Osteoblast (primary cell): ENCODE measurements at places on chromosomes 5 and 9. TPM values are rescaled to one million over a fixed set of nuclear protein-coding genes. Genes with fewer than 3 reads are reported as not detected.

DNA sequence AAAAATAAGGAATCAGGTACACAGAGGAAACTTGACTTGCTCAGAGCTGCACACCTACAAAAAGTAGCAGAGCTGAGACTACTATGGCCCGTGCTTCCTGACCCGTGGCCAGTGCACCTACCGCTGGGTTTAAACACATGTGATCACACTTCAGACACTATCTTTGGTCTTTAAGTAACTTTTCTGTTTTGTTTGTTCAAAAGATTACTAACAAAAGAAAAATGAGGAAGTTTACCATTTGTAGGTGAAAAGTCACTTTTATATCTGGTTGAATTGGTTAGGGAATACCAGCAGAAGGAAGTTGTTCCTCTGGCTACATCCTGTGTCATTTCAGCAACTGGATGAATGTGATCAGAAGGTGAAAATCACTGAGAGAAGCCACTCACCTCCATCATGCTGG, 6.5 kb upstream of the SYK start:
- no peak for DNase-seq

DNA sequence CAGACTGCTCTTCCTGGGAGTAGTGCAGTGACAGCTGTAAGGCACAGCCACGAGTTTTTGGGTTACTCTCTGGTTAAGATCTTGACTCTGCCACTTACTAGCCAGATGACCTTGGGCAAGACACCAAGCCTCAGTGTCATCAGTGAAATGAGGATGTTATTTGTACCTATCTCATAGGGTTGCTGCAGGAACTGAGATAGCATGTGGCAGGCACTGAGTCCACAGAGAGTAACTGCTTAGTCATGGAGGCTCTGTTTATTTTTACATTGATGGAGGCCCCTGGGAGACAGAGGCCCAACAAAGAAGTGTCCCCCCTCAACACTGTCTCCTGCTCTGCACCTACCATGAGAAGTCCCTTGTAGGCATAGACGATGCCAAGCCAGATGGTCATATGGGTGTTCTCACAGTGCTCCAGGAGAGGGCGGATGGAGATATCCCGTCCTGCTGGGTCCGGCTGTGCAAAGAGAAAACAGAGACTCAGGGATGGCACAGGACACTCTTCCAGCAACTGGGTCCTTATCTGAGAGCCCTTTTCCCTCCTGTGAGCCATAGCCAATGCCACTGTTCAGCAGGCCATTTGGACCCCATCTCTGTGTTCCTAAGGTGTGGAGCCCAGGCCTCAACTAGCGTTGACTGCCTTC, 55.4 kb upstream of the TBC1D2 start:
- peak; percentile 49 for DNase-seq

GRCh38 chr9:106980551-106981101, 117.7 kb downstream of the ZNF462 start:
- peak; percentile 23 for DNase-seq

The FGF10 gene
- 1.4 and 1.8 TPM in 2 replicates for total RNA-seq

DNA sequence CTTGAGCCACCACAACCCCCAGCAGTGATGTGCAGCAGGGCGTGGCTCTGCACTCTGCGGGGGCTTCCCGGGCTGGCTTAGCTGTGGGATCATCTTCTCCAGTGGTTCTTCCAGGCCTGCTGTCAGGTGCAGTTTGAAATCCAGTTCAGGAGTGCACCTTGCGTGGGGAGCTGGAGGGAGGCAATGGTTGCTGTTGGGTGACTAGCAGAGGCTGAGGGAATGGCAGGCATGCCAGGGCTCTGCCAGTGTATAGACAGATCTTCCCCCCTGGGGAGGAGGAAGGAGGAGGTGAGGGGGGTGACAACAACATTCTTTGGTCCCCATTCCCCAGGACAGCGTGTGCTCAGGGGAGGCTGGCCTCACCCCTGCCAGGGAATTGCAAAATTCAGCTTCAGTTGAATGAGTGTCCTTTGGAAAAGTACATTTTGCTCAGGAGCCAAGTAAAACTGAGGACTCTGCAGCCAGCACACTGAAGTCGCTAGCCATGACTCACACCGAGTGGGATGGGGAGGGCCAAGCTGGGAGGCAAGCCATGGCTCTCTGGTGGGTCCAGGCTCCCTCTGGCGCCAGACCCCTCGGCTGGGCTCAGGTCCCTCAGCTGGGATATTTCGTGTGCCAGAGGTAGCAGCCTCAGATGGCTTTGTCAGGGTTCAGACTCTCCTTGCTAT, 35.0 kb downstream of the ERGIC1 start:
- peak; percentile 91 for DNase-seq

The TMEM232 gene
- total RNA-seq = 1.4 and 2.7 TPM in 2 replicates

GRCh38 chr5:29930316-29930715, 1263.2 kb upstream of the CDH6 start:
- peak; percentile 50 for DNase-seq

GRCh38 chr5:177980743-177981151, 15.3 kb downstream of the PROP1 start:
- DNase-seq = no peak

DNA sequence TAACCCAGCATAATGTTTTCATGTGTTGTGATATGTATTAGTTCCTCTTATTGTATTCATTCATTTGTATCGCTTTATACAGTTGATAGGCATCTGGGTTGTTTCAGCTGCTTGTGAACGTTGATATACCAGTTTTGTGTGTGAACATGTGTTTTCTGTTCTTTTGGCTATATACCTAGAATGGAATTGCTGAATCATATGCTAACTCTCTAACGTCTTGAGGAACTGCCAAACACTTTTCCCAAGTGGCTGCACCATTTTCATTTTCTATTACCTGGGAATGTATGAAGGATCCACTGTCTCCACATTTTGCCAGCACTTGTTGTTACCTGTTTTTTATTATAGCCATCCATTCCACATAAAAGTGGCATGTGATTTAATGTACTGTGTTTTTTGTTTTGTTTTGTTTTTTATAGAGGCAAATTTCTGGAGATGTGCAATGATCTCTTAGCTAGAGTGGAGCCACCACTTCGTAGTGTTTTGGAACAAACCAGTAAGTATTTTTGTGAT, 34.6 kb downstream of the HSPA4 start:
- DNase-seq = no peak

The DELE1 gene
- 50.1 and 52.1 TPM in 2 replicates for total RNA-seq

GRCh38 chr5:40813698-40814281, 15.6 kb upstream of the PRKAA1 start:
- no peak for DNase-seq

DNA sequence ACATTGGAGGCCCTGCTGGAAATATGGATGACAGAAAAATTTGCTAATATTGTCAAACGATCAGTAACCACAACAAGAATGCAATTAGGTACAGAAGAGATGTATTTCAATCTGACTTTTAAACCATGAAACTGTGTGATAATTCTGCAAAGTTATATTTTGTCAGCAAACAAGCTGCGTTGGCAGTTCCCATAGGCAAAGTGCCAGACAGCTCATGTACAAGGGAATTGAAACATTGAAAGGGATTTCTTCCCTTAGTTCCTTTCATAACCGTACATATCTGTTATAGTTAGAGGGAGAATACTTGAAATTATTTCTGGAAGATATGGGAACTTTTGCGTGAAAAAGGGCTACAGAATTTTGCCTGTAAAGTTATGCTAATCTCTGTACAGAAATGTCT, 419.4 kb upstream of the PTGER4 start:
- DNase-seq = peak; percentile 22

The GABBR2 gene
- total RNA-seq = under 0.01 and 0.88 TPM in 2 replicates

DNA sequence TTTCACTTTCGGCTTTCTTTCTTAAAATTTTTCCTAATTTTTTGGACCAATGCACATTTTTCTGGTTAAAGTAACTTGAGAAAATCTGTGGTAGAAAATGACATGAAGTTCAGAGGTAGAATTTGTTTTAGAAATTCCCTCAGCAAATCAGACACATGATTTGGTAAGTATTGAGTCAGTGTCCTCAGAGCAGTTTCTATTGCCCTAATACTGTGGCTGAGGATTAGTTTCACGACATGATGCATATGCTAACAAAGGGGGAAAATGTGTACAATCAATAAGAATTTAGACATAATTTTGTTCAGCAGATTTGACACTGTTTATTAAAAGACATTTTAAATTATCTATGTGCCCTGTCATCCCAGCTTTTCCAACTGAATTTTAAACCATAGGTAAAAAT, 56.2 kb upstream of the GCNT4 start:
- no peak for DNase-seq

GRCh38 chr9:37914154-37914551, 10.2 kb upstream of the SLC25A51 start:
- peak; percentile 68 for DNase-seq

The NAA35 gene
- 23.5 and 25.6 TPM in 2 replicates for total RNA-seq

DNA sequence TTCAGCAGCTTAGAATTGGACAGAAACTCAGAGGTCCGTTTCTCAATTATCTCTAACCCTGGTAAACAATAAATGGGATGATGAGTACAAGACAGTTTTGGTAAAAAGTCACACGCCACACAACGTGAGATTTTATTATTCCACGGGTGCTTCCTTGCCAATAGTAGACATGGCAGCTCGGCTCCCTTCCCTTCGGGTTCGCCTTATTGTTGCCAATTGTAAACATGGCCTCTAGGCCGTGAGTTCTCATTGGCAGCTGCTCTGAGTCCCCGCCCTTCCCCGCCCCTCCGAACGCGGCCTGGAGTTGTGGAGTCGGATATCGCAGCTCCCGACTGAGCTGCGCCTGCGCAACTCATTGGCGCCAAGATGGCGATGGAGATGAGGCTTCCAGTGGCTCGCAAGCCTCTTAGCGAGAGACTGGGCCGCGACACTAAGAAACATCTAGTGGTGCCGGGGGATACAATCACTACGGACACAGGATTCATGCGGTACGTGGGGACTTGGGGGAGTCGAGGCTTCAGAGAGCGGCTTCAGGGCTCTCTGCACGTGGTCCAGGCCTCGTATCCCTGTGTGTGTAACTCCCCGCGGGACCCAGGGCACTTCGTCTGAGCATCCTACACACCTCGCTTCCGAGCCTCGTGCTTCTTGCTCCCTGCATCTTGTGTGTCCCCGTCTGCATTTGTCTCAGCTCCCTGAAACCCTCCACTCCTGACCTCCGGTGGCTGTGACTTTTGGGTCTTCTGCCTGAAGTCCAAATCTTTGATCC, at the start of gene EXOSC2:
Gene EXOSC2 (plus strand): TSS at position 355 of the 766 bp plus-strand sequence. CDS start 12 bp downstream, at position 367.
- peak; percentile 96 for DNase-seq
